ENCODE measurements at places on chromosomes 1 and 21. TPM values are rescaled to one million over a fixed set of nuclear protein-coding genes. Genes with fewer than 3 reads are reported as not detected.

KLHDC8A gene
- not detected for total RNA-seq

BEST4 gene
- total RNA-seq = not detected

NOTCH2 gene
- total RNA-seq = 80.4 TPM

CFHR1 gene
- 16.0 TPM for total RNA-seq

NID1 gene
- 172 TPM for total RNA-seq

ELAVL4 gene
- total RNA-seq = not detected

FCAMR gene
- total RNA-seq = not detected

KLF17 gene
- not detected for total RNA-seq

KIF17 gene
- total RNA-seq = 18.5 TPM

CASZ1 gene
- total RNA-seq = 25.8 TPM

TMCC2 gene
- 5.2 TPM for total RNA-seq

DNM3 gene
- 9.6 TPM for total RNA-seq

GNB1 gene
- total RNA-seq = 170 TPM

IBA57 gene
- 55.6 TPM for total RNA-seq

TRIM63 gene
- total RNA-seq = not detected

GPA33 gene
- not detected for total RNA-seq

CYP4A22 gene
- total RNA-seq = not detected

GJA9 gene
- not detected for total RNA-seq

TNFSF18 gene
- not detected for total RNA-seq

PRKAB2 gene
- 15.4 TPM for total RNA-seq

EXTL1 gene
- 0.85 TPM for total RNA-seq

LRRC38 gene
- total RNA-seq = not detected

LHX8 gene
- not detected for total RNA-seq

CADM3 gene
- 7.0 TPM for total RNA-seq

All from ascending aorta (tissue), 2 donors.